Esophagus squamous epithelium (tissue), 5 donors: ENCODE measurements at places on chromosomes 5 and 9.

DNA sequence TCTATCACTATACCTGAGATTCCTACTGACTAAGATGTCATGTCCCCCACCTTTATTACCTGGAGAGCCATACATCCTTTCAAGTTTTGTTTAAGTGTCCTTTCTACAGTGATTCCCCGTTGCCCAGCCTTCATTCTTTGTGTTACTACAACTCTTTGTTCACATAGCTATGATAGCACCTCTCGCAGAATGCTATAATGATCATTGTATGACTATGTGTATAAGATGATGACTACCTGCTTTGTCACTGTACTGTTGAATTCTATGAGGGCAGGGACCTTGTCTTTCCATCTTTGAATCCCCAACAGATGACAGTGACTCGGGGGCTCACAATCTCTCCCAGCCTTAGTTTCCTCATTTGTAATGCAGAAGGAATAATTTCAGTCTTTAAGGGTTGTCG, 361.2 kb downstream of the NPR3 start:
- DNase-seq: no peak

DNA sequence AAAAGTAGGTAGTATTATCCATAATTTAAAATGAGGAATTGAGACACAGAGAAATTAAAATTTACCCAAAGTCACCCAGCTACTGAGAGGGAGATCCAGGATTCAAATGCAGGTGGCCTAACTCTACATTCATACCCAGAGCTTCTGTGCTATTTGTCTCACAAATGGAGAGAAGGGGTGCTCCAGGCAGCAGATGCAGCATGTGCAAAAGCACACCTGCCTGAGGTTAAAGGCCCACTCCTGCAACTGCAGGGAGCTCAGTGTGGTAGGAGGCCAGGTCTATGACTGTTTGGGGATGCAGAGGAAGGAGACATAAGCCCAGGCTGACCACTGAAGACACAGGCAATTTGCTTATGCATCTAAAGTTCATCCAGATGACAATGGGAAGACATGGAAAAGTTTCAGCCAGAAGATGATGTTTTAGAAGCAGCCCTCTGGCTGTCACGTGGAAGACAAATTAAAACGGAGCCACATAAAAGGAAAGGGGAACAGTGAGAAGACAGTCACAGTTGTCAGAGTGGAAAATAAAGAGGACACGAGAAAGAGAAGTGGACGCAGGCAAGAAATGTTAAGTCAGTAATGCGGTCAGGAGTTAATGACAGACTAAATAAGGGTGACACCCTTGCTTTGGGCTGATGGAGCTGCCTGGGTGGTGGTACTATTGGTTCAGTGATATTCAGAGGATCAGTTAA, 214.7 kb downstream of the EBF1 start:
- no peak for DNase-seq

GRCh38 chr5:65926276-65926783, at the start of gene ERBIN:
ERBIN (plus strand) TSS chr5:65926575; CDS start chr5:65992719, 66,144 bp downstream.
- peak; percentile 24 for DNase-seq

GRCh38 chr9:136796238-136796774, at the start of gene CCDC183:
CCDC183 (plus strand) TSS chr9:136796338; CDS start chr9:136796398, 60 bp downstream.
- DNase-seq: no peak

DNA sequence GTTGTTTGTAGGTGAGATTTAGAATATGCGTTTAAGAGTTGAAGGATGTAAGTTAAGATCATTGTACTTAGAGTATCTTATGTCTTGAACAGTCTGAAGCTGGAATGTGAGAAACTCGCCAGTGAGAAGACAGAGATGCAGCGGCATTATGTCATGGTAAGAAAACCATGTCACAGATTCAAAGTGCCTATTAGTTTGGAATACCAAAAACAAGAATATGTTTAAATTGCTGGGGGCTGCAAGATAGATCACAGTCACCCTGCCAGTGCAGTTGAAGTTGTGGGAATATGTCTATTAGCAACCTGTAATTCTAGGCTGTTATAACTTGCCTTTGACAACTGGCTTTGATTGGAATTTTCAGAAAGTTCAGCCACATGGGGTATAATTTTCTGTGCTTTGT, 3.0 kb downstream of the TLE4 start:
- DNase-seq: no peak

DNA sequence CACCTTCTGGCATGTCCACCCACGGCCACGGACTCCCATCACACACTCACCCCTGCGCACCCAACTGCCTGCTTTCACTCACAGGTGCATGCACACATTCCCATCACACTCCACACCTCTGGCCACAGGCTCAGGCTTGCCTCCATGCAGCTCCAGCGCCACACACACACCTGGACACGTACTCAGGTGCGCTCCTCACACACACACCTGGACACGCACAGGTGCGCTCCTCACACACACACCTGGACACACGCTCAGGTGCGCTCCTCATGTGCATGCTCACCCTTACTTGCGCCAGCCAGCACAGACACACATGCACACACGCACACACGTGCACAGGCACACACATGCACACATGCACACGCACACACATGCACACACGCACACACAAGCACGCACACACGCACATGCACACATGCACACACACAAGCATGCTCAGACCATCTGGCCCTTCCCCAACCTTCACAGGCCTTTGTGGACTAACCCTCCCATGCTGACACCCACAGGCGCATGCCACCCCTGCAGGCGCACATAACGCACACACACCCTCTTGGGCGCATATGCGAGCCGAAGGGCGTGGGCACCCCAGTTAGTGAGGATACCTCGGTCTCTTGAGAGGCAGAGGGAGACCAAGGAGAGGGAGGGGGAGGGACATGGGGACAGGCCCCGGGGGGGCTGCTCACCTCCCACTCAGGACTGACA, 8.3 kb downstream of the GRIN1 start:
- no peak for DNase-seq

GRCh38 chr5:43429016-43429415, 16.8 kb upstream of the CCL28 start:
- no peak for DNase-seq

- no peak for DNase-seq
Measured at GRCh38 chr9:22105005-22105722, 96.1 kb upstream of the CDKN2B start.

DNA sequence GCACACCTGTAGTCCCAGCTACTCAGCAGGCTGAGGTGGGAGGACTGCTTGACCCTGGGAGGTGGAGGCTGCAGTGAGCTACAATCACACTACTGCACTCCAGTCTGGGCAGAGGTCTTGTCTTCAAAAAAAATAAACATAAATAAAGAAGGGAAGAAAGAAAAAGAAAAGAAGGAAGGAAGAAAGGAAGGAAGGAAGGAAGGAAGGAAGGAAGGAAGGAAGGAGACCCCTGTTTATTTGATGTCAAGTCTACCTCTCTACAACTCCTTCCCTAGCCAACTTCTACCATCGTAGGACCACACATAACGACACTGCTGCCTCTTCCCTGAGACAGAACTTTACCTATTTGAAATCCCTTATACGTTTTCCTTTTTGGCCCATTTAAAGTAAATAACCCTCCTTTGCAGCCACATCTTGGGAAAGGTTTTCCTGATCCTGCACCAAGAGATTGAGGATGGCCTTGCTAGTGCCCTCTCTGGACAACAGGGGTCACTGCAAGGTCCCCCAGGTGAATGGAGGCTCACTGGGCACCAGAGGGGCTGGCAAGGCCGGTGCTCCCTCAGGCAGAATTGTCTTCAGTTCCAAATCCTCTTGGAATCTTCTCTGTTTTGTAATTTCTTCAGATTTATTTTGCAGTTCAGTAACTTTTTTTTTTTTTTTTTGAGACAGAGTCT, 10.5 kb downstream of the RPS14 start:
- DNase-seq: no peak

DNA sequence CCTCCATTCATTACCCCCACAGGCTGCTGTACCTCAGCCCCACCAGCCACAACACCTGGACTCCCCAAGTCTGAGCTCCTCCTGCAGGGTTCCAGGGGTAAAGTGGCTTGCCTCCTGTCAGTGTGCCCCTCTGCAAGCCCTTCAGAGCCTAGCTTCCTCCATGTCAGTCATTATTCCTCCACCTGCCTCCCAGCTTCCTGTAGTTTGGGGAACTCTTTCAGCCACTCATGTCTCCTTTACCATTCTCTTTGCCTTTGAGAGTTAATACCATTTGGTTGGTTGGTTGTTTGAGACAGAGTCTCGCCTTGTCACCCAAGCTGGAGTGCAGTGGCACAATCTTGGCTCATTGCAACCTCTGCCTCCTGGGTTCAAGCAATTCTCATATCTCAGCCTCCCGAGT, 36.2 kb downstream of the IRF1 start:
- DNase-seq: no peak

DNA sequence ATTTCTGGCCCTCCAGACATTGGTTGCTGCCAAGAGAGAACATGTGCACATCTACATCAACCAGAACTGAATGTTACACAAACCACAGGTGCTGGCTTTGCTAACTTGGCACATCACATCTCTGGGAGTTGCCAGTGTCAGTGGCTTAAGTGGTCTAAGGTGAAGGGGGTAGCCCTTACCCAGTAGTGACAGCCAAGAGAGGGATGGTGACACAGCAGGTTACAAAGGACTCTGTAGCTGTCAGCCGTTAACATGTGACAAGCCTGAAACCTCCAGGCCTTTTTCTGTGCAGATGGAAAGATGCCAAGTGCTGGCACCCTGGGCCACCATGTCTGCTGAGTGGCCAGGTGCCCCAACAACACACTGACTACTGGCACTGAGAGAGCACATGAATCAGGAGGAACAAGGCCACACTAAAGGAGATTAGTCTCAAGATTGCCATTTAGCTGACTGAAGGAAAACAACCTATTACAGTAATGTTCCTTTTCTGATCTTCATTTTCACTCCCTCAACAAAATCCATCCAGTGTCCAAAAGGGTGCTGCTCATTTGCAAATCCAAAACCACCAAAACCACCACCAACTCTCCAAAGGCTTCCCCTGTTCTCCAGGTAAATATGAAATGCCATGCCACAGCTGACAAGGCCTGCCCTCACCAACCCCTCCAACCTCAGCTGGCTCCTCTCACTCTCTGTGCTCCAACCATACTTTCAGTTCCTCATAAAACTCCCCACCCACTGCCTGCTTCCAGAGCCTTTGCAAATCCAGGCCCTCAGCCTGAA, 20.2 kb downstream of the SIL1 start:
- DNase-seq: no peak

DNA sequence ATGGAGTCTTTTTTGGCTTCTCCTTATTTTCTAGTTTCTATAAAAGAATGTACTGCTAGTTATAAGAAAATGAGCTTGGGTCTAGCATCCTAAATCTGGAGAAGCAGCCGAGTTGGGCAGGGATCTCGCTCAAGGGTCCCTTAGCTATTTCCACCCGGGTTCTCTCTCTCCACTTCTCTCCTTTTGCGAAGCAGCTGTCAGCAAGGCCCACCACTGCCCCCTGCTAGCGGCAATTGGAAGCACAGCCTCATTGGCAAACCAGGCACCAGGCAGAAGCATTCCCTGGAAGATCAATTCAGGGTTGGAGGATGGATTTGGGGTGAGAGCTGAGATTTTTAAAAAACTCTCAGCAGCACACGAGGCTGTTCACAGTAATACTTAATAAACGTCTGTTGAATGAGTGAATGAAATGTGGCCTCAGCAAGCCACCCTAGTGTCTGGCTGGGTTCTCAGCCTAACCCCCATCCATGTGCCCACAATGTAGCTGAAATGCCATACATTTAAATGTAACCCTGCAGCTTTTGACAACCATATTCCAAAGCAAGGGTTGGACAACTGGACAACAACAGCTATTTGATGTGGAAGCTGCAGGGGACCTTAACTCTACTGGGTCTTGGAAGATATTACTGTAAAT, 34.6 kb upstream of the TNIP1 start:
- no peak for DNase-seq

DNA sequence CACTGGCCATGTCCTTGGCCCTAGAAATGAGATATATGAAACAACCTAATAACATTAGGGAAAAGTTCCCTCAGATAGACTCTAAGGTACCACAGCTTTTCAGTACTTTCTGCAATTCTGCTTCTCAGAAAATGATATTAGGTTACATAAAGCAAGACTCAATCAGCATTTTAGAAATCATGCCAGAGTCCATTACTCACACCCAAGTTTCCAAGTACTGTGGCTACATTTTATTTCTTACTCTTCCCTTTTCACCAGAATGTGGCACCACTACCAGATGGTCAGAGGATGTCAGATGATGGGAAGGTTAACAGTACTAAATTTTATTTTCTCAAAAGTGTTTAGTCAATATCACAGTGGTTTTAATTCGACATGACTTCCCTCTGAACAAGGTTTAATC, 217.2 kb downstream of the MLLT3 start:
- no peak for DNase-seq

DNA sequence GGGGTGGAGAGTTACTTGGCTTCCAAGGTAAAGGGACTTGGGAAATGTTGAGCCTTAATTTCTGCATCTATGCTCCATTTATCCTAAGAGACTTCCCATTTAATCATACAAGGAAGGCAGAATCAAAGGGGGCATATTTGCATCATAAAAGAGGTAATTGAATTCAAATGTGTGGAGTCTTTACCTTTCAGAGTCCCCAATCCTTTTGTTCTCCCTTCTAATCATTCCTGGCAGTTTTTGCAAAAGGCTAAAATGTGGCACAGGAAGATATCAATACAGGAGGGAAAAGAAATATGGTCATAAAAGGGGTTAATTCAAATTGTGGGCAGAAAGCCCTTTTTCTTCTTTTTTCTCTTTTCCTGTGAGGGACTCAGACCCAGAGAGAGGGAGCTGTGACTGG, 69.5 kb downstream of the SFXN1 start:
- no peak for DNase-seq

GRCh38 chr9:33894316-33894715, 77.4 kb downstream of the UBE2R2 start:
- no peak for DNase-seq

GRCh38 chr5:96121364-96121763, 159.7 kb upstream of the ELL2 start:
- no peak for DNase-seq

DNA sequence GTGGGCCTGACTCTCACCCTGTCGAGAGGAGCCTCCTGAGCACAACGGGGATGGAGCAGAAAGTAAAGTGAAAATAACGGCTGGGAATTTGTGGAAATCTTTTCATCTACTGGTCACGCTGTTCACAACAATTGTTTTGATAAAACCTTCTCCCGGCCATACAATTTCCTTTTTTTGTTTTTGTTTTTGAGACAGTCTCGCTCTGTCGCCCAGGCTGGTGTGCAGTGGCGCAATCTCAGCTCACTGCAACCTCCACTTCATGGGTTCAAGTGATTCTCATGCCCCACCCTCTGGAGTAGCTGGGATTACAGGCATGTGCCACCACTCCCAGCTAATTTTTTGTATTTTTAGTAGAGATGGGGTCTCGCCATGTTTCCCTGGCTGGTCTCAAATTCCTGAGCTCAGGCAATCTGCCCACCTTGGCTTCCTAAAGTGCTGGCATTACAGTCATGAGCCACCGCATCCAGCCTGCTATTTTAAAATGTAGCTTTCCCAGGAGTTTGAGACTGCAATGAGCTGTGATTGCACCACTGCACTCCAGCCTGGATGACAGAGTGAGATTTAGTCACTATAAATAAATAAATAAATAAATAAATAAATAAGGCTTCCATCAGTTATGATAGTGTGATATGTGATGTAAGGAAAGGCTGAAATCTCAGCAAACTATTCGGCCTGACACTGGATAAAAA, 73.5 kb upstream of the PTGER4 start:
- no peak for DNase-seq

DNA sequence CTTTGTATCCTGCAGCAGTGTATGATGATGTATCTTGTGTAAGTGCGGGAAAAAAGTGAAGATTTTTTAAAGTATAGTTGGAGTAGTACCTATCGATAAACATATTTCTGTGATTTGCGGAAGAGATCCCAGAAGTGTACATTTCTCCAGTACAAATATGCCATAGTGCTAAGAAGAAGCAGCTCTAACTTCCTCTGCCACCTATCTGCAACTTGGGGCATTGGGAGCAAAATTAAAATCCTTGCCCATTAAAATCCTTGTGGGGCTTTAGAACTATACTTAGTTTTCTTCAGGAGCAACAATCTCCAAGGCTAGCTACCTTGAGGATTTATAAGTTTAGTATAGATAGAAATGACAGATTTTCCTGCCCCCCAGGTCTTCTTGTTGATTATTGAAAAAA, 123.7 kb downstream of the VCAN start:
- no peak for DNase-seq
